Calu3 (cell line): ENCODE measurements at places on chromosomes 5 and 9.

DNA sequence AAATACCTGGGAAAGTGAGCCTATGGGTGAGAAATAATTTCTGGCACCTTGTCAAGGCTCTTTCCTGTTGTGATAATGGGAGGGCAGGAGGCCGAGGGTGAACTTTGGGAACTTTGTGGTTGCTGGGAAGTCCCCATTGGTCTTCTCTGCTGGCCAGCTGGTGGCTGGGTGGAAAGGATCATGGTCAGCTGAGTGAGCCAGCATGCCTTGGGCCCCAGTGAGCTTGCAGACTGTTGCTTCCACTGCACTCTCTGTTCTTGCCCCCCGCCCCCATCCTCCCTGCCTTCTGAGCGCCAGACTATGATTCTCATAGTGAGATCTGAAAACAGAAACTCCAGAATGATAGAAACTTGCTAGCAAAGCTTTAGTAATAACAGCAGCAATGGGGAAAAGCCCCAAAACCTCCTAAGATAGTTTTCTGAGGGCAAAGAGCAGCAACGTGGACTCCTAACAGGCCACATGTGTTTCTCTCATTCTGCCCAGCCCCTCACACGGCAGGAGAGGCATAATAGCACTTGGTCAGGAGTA, 139.2 kb upstream of the SMARCA2 start:
- no peak for DNase-seq

DNA sequence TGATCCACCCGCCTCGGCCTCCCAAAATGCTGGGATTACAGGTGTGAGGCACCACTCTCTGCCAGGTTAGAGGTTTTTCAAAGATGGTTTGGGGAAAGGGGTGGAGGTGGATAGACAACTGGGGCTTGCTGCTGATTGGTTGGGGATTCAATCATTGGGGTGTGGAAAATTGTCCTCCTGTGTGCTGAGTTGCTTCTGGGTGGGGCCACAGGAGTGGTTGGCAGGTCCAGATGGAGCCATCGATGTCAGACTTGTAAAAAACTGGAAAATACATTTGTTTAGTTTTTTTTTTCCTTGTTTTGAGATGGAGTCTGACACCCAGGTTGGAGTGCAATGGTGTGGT, 61.9 kb upstream of the CLINT1 start:
- DNase-seq = no peak

DNA sequence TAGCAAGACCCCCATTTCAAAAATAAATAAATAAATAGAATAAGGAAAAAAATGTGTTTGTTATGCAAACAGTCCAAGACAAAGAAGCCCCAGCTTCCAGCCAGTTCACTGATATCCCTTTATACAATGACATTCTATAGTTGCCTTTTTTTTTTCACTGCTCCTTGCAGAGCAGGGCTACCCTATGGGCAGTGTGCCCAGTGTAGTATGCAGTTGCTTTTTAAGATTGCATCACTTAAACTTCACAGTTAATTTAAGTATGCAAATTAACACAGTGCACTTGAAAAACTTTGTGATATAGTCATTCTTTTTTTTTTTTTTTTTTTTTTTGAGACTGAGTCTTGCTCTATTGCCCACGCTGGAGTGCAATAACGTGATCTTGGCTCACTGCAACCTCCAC, 40.8 kb upstream of the ARRDC3 start:
- DNase-seq = no peak

DNA sequence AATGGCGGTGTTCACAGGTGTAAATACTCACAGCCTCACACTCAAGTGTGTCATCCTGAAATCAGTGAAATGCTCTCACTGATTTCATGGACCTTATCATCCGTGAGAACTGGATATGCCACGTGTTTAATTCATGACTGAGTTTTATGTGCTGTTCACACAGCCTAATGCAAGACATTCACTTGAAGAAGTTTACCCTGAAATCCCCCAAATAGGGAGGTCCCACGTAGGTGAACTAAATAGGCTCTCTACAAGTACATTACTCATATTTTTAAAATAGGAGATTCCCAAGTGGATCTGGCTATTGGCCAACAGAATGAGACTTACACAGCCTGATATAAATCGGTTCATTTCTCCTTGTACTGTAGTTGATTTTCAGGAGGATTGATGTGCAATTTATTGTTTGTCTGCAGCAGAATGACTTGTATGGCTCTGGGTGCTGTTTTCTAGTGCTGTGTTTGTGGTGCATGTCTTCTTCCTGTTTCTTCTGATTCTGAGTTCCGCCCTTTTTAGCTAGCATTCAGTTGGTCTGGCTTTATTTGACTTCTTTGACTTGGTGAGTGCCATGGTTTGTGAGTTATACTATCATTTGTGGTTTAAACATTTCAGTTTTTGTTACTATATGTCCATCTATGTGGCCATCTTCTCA, 25.1 kb downstream of the TRIO start:
- DNase-seq = no peak

GRCh38 chr5:51573835-51574234, 190.6 kb downstream of the ISL1 start:
- no peak for DNase-seq
